Hematopoietic multipotent progenitor cell (in vitro differentiated cells): ENCODE measurements at places on chromosomes 4 and X. TPM values are rescaled to one million over a fixed set of nuclear protein-coding genes. Genes with fewer than 3 reads are reported as not detected.
A peak's percentile ranks its signal among the peaks of the same experiment; 100 is the strongest.

- no peak for DNase-seq
Measured at GRCh38 chr4:54946741-54947140, 178.7 kb downstream of the KDR start.

GRCh38 chr4:114025176-114025777 is 45.8 kb upstream of the ARSJ start:
- DNase-seq, result no peak

Gene DMP1
- not detected for total RNA-seq

DNA sequence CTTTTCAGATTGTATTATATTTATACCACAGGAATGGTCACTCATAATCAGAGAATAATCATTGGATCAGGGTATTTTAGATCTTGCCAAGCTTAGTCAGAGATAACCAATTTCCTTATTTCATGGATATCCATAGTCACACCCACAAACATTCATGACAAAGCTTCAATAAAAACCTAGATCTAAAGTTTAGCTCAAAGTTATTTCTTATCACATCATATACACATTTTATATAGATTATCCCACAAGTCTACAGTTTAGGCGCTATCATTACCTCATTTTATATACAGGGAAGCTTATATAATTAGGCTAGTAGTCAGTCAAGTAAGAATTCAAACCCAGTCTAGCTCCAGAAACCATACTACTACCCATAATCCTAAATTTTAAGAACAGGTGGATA is 82.3 kb downstream of the SLC10A7 start:
- DNase-seq, result no peak

DNA sequence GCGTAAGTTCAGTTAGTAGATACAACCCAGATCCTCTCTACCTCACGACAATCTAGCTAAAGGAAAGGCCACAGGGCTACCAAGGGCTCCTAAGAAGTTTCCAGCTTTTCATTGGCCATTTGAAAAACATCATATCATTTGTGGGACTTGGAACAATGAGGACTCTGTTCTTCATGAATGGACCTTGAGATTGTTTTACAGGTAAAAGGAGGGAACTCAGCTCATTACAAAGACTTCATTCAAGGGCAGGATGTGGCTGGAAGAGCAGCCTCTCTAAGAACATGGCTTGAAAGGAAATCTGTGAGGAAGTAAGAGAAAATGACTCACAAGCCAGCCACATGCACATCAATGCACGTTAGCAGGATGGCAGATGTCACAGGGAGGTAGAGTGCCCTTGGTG is 105.9 kb upstream of the SLC7A11 start:
- DNase-seq, result peak; percentile 11

Gene CXorf49
- not detected for total RNA-seq

DNA sequence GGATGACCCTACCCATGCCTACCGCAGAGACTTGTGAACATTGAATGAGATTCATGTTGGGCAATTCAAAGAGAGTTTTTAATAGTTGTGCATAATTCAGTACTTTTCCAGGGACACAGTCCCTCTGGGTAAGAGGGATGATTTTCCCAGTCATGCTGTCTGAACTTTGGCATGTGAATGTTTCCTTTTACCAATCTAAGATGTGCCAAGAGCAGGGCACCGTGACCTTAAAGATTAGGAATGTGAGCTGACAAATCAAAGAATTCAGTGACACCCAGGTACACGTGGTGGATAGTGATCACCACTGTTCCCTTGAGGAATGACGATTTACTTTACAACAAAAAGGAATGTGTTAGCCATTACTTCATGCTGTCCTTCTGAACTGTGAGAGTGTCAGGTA is 515.6 kb downstream of the PPARGC1A start:
- DNase-seq, result no peak

GRCh38 chr4:150367326-150367725 is 214.6 kb upstream of the MAB21L2 start:
- no peak for DNase-seq

- no peak for DNase-seq
Measured at GRCh38 chr4:997375-998071, 4.3 kb upstream of the SLC26A1 start.

Gene ARAP2
- total RNA-seq, result 11.0 TPM
